NK-92 treated with Interleukin-12 subunit alpha and Interleukin-12 subunit beta, amount 100 ng/mL, for 24 hours (cell line): ENCODE measurements at places on chromosomes 4 and X.
A peak's percentile ranks its signal among the peaks of the same experiment; 100 is the strongest.

- DNase-seq = no peak
These were observed 1.3 kb upstream of the FHIP1A start for GRCh38 chr4:151407466-151408379.

DNA sequence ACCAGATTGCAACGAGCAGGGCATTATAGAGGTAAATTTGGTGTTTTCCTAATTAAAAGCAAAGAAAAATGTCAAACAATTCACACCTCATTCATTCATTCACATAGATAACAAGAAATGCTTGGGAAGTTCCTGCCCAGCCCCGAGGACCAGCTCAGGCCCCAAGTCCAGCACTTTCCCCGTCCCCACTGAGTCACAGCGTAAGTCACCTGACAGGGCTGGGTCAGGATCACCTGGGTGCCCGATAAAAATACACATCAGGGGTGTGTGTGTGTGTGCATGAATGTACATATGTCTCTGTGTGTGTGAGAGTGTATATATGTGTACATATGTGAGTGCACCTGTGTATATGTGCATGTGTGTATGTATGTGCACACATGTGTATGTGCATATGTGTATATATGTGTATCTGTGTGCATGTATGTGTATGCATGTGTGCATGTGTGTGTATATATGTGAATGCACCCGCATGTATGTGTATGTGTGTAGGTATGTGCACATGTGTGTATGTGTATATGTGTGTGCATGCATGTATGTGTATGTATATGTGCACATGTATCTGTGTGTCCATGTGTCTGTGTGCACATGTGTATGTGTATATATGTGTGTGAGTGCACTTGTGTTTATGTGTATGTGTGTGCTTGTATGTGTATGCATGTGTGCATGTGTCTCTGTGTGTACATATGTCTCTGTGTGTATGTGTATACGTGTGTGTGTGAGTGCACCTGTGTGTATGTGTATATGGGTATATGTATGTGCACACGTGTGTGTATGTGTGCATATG lies 18.6 kb upstream of the SH3TC1 start:
- no peak for DNase-seq

- DNase-seq = no peak
These were observed 15.0 kb upstream of the GSPT2 start for GRCh38 chrX:51728202-51728601.

- DNase-seq = no peak
These were observed 8.8 kb upstream of the NKX1-1 start for GRCh38 chr4:1414831-1415680.

DNA sequence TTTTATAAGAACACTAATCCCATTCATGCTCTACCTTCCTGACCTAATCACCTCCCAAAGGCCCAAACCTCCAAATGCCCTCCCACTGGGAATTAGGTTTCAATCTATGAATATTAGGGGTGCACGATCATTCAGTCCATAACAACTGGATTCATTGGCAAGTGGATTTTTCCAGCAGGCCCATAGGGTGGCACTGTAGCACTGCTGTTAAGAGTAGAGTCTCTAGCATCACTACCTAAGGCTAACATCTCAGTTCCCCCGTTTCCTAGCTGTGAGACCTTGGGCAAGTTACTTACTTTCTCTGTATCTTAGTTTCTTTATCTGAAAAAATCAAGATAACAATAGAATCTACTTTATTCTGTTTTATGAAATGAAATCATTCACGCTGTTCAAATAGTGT lies 315.8 kb downstream of the STIM2 start:
- peak; percentile 25 for DNase-seq

- no peak for DNase-seq
These were observed 85.8 kb upstream of the PUDP start for GRCh38 chrX:7233580-7234406.

DNA sequence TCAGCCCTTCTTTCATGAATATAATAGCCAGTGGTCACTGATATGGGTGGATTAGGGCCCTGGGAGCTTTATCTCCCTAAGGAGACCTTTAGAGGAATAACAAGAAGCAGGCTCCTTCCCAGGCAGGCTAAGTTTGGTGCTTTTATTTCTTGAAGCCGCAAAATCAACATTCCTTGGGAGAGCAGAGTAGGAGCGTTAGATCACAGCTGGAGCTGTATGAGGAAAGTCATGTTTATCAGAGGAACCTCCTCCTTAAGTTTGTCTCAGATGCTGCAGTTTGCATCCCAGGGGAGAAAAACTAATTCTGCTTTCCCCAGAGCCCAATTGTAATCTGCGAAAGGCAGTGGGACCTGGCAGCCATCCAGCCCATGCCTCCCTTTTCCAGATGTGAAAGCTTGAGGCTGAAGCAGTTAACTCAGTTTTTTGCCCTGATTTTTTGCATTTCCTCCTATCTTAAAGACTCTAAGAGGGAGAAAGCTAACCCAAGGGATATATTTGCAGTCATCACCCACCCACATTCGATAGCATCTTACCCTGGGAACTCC lies 186.0 kb upstream of the FRMPD4 start:
- DNase-seq = no peak

- DNase-seq = no peak
These were observed 2.1 kb downstream of the GEMIN8 start for GRCh38 chrX:14027511-14028019.

- no peak for DNase-seq
These were observed 714.5 kb upstream of the TENM3 start for GRCh38 chr4:181528570-181529184.

GRCh38 chr4:184649971-184650855 lies 675 bp downstream of the PRIMPOL start:
- no peak for DNase-seq

- no peak for DNase-seq
These were observed 59.2 kb downstream of the CPZ start for GRCh38 chr4:8651661-8652180.

DNA sequence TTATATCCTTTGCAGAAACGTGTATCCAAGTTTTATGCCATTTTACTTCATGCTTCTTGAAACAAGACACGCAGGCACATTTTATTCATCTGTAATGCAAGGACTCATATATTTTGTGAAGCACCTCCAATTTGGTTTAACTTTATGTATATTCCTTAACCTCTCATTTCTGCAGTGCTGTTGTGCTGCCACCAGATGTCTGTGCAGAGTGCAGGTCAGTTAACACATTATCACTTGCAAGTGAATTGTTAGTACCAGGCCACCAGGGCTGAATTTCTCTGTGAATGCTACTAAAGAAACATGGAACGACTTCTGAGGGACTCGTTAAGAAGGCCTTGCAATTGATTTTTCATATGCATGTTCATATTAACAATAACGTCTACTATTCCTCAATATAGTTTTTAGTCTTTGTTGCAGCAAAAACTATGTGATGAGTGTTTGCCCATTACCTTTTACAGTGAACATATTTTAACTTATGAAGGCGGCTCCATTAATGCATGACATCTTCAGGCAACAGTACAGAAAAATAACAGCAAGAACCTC lies 770.3 kb downstream of the NLGN4X start:
- DNase-seq = no peak

GRCh38 chrX:28487818-28488217 lies 99.4 kb upstream of the IL1RAPL1 start:
- DNase-seq = no peak

GRCh38 chr4:148574502-148574901 lies 132.3 kb upstream of the NR3C2 start:
- no peak for DNase-seq

DNA sequence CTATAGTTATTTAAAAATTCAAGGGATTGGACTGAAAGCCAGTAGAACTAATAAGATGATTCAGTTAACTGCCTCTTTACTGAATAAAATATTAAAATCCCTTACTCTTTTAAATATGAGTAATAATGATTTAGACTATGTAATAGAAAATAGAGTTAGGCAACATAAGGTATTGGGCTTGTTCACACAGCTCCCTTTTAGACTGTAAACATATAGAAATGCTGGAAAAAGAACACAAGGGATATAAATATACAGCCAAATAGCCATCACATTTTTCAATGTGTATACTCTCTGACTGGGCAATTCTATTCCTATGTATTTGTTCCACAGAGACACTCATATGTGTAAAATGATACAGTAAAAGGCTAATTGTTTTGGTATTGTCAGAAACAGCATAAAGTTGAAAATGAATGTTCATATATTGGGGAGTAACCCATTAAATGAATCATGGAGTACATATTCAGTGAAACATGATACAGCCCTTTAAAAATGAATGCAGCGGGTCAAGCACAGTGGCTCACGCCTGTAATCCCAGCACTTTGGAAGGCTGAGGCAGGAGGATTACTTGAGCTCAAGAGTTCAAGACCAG lies 129.8 kb downstream of the TBC1D19 start:
- DNase-seq = no peak

DNA sequence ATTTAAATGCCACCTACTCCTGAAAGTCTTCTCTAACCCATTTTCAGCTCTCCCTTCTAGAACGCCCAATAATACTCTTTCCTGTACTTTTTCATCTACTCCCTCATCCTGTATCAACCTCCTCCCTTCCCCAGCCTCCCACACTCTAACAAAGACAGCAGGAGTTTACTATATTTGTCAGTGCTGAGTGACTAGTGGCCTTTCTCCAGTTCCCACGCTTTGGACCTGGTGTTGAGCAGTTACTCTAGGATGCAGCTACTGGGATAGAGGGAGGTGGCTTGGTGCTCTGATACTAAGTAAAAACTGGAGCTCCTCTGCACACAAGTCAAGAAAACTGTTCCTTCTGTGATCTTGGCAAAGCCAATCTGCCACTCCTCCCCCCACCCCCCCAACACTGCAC lies 36.1 kb upstream of the KLHL13 start:
- DNase-seq = no peak

DNA sequence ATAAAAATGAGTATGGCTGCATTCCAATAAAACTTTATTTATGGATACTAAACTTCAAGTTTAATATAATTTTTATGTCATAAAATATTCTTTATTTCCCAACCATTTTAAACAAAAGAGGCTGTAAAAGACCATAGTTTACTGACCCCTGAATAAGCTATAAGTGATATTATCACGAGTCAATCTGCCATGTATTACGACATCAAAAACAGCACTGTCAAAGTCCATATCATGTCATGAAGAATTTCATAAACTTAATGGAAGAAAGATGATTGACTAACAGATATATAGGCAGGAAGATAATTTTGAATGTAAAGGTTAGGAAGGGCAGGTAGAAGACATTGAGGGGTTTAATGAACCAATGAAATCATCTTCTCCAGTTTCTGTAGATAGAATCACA lies 18.2 kb downstream of the TMEM156 start:
- no peak for DNase-seq

DNA sequence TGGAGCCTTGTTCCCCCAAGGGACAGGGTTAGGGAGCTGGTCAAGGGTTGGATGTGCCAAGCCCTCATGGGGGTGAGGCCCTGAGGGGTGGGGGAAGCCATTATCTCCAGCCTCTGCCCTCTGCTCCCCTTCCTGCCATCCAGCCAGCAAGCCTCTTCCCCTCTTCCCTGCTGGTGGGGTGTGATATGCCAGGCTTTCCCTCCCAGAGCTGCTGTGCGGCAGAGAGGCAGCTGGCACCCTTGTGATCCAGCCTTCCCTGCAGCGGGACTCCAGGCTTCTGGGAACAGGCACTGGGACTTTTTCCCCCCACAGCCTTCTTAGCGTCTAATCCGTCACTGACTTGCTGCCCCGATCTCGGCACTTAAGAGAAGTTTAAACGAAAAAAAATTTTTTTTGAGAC lies 6.3 kb downstream of the SSR4 start:
- DNase-seq = no peak

GRCh38 chr4:153789741-153790499 lies 1.0 kb upstream of the SFRP2 start:
- DNase-seq = no peak

- no peak for DNase-seq
These were observed 740.1 kb downstream of the KLHL13 start for GRCh38 chrX:117376460-117376859.

- DNase-seq = no peak
These were observed 672 bp upstream of the C1QTNF7 start for GRCh38 chr4:15427161-15427560.

DNA sequence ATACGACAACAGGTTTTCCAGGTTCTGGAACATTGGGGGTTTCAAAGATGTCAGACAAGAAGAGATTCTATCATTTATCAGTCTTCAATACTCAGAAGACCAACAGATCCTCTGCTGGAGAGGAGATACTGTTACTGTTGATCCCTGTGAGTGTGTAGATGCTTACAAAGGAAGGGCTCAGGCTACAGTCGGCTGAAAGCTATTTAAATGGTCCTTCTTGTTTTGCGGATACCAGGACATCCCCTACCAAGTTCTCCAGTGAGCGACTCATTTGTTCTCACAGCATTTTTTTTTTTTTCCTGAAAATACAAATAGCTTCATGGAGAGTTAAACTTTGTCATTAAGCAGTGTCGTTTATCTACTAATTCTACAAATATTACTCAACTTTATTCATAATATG lies 201.6 kb downstream of the CAMK2D start:
- no peak for DNase-seq

- no peak for DNase-seq
These were observed 33.5 kb upstream of the SPANXD start for GRCh38 chrX:141732031-141732430.

- DNase-seq = no peak
These were observed 71.3 kb upstream of the ANKRD50 start for GRCh38 chr4:124783847-124784246.

- DNase-seq = no peak
These were observed 106.0 kb downstream of the IQCM start for GRCh38 chr4:149709640-149710039.

DNA sequence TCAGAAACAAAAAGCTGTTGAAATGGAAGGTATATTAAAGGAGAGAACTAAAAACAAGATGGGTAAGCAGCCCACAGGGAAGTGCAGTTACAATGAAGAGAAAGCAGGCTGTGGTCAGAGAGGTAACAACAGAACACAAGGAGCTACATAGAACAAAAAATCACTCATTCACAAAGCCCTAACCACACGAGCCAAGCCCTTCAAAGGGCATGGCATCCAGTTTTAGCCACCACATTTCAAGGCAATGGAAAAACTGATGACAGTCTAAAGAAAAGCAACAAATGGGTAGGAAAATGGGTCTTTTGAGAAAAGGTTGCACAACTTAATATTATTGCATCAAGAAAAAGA lies 37.5 kb downstream of the KDR start:
- DNase-seq = no peak

DNA sequence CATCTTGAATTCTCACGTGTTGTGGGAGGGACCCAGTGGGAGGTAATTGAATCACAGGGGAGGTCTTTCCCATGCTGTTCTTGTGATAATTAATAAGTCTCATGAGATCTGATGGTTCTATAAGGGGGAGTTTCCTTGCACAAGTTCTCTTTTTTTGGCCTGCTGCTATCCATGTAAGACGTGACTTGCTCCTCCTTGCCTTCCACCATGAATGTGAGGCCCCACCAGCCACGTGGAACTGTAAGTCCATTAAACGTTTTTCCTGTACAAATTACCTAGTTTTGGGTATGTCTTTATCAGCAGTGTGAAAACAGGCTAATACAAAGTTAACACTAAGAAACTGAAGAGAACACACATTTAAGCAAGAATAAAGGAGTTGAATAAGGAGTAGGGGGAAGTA lies 16.0 kb downstream of the TBCK start:
- DNase-seq = no peak

GRCh38 chrX:49120091-49120490 lies 3.4 kb downstream of the GPKOW start:
- no peak for DNase-seq
